ENCODE measurements at places on chromosomes 3 and 15.

DNA sequence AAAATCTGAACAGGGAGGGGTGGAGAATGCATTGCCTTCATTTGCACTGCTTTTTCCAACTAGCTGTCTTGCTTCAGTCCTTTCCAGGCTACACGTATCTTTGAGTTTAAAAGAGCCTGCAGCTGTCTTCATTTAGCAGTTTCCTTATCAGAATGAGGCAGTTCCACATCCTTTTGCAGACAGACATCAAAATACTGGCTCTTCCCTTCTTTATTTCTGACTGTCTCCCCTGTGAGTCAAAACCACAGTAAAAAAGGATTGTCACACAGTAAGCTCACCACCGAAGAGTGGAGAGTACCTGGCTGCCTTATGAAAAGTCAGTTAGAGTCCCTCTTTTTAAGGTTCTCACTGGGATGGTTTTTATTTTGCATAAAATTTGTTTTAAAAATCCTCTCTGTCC lies 205.5 kb upstream of the CD96 start:
- DNase-seq, result no peak

DNA sequence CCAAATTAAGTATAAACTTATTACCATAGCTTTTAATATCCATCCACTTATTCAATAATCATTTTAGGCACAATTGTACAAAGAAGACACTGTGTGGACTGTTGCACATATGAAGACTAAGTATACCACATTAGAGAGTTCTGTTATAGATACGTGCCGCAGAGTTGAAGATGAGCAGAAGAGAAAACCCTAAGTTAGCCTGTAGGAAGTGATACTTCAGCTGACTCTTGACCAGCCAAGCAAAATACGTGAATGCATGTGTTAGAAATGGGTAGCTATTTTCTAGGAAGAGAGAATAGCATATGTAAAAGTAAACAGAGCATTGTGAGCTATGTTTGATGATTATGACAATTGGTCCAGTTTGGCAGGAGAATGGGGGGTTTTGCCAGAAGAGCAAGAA lies 272.0 kb upstream of the ATP11B start:
- DNase-seq, result no peak

- no peak for DNase-seq
These were observed 37.5 kb upstream of the MCTP2 start for GRCh38 chr15:94193906-94194305.

DNA sequence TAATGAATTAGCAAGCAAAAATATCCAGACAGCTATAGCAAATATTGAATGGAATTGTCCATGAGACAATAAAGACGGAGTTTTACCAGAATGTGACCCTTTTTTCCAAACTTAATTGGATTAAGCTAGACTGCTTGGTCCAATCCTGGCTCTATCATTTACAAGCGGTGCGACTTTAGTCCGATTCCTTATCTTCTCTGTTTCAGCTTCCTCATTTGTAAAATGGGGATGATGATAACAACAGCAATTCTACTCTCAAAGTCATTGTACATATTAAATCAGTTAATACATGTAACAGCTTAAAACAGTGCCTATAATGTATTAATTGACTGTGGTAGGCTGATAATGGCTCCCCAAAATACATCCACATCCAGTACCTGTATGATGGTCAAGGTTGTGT lies 62.1 kb upstream of the CRBN start:
- no peak for DNase-seq

DNA sequence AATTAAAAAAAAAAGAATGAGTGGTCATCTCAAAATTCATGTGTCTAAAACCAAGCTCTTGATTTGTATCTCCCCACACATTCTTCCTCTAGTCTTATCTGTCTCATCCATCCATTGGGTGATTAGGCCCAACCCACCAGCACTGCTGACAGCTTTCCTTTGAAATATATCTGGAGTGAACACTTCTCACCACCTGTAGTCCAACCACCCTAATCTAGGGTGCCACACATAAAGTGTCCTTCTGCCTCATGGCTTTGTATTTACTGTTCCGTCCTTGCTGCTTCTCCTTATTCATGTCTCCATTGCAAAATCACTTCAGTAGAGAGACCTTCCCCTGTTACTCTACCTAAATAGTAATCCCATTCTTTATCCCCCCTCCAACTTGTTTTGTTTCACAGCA lies 82.4 kb upstream of the PTX3 start:
- no peak for DNase-seq

DNA sequence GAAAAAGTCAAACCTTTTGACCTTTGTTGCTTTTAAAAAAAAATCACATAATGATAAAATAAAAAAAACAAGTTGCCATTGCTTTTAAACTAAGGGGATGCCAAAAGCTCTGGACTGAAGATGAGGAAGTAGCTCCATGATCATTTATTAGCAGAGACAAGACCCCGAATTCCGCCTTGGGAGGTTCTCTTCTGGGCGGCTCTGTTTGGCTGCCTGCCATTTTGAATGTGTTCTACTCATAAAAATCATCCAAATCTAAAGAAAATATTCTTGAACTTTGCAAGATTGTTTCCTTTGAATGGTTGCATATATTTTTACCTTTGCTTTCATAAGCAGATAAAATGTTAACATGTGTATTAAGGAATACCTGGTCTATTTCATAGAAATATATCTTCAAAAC lies 63.8 kb downstream of the NCEH1 start:
- no peak for DNase-seq

DNA sequence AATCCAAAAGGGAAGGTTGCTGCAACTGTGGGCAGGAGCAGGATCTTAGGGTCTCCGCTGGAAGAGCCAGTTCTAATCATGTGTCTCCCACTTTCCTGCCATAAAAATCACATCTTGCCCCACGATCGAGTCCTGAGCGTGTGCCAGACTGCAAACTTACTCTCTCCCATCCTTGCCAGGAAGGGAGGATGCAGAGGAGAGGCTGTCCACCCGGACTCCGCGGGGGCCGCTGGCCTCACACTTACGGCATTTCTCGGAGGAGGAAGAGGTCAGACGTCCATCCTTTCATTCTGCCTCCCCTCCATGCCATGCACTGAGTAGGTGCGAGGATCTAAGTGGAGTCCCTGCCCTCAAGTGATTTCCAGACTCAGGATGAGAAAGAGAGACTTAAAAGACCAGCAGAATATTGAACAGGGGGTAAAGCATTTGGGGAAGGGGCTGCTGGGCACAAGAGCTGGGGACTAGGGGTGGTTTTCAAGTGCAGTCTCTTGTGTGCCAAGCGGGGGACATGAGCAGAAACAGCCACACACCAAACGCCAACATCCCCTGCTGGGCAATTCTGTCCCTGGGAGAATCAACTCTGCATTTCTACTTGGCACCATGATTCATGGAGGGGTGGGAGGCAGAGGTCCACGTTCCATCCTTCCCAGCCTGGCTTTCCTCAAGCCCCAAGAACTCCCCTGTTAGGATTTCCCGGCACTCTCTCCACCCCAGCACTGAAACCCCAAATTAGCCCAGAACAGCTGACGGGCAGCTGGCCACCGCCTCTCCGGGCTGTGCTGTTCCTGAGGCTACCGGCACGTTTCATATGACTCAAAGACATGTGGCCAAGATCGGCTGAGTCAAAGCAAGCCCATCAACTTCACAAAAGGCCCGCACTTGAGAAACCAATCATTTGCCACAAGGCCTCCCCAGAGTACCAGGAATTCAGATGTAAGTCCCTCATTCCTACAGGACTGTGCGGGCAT lies 11.6 kb downstream of the OXTR start:
- DNase-seq, result no peak

DNA sequence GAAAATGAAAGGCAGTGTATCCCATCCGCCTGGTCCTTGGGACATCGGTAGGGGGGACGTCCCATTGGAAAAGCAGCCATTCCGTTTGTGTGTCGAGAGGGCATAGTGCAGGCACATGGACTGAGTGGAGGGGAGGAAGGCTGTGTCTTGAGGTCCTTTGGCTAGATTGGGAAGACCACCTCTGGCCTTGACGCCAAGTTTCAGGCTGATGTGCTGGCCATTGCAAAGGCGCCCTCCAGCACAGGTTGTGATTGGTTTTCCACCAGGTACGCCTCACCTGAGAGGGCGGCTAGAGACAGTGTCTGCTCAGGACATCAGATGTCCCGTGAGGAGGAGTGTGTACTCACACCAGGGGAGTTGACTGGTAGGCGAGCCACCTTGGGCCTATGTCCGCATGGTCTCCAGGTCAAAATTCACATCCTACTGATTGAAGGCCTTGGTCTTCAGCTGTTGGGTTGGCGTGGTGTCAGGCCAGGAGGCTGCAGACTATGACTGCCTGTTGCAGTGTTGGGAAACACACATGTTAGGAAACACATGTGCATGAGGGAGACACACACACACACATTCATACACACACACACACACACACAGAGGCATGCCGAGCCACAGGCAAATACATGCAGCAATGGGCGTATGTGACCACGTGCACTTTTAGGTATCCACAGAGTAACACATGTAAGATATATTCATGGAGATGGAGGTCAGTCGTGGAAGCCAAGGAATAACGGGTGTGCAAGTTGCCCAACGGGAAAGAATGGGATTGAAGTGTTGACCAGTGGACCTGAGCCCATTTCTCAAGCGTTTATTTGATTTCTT lies 98.4 kb downstream of the SNRPN start:
- DNase-seq, result no peak

DNA sequence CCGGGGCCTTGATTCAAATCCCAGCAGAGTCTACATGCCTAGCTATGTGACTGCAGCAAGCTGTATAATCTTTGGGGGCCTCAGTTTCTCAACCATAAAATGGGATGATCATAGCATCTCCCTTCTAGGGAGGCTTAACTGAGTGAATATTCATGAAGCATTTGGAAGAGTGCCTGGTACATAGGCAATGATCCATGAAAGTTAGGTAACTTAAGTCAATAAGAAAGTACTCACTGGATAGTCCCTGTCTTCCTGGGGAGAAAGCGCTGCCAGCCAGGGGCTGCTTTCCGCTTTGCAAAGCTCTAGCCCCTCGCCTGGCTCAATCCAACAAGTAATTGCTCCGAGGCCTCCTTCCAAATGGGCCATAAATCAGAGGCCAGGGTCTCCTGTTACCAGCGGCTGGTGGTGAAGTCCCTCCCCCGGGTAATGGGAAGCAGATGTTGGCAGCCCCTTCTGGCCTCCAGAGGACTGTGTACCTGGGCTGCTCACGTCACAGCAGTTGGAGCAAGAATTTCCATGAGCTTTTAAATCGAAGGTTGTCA lies 521.9 kb upstream of the PROK2 start:
- peak; percentile 92 for DNase-seq

DNA sequence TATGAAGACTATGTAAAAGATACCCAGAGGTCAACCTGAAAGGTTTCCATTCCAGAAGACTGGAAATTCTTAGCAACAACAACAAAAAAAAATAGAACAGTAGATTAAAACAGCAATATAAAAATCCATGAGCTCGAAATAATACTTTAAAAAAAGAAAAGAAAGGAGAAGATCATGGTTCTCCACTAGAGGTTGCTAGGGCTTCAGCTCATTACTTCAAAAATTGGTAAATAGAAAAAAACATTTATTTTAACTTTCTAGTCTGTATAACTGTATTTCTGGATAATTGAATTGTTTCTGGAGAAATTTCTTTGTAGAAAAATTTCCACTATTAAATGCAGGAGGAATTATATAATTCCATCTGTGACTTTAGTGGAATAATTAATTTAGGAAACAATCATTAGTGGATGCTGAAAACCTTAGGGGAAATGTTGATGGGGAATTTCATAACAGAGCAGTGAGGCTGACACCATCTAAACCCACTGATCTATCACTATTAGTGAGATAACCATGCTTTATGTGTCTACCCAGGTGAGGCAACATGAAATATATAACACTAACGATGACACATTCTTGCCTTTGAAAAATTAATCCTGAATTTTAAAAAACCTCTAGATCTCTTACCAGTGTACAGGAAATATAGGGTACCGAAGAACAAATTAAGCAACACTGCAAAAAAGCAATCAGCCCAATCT lies 62.5 kb upstream of the SNRK start:
- no peak for DNase-seq

DNA sequence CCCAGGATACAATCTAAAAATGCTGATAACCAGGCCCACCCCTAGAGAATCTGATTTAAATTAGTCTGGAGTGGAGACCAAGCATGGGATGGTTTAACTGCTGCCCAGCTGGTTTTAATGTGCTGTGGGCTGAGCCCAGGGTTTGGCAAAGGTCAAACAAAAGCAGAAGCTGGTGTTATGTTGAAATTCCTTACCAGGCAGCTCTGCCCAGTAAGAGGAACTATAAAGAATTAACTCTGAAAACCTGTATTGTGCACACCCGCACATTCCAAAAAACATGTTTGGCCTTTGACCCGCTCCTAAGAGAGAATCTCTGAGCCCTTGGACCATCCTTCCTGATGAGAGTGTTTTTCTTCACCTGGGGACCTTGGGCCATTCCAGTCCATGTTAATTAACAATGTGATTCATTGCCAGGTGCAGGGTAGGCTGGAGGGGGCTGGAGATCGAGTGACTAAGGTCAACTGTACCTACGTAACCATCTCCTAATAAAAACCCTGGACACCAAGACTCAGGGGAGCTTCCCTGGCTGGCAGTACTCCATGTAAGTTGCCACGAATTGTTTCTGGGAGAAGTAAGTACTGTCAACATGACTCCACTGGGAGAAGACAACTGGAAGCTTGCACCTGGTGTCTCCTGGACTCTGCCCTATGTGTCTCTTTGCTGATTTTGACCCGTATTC lies 10.9 kb downstream of the CCDC13 start:
- DNase-seq, result no peak

- no peak for DNase-seq
These were observed 10.9 kb downstream of the CERS3 start for GRCh38 chr15:100517846-100518245.

- DNase-seq, result no peak
These were observed 299.2 kb downstream of the FHIT start for GRCh38 chr3:60952055-60952454.

GRCh38 chr3:127714866-127715265 lies 42.1 kb downstream of the ABTB1 start:
- no peak for DNase-seq

GRCh38 chr3:59464187-59464586 lies 414.4 kb upstream of the CFAP20DC start:
- no peak for DNase-seq

GRCh38 chr3:152176241-152176640 lies 92.5 kb upstream of the MBNL1 start:
- DNase-seq, result no peak

- no peak for DNase-seq
These were observed 383.3 kb upstream of the ROBO2 start for GRCh38 chr3:76656531-76657070.

GRCh38 chr3:71503525-71504249 lies 79.8 kb downstream of the FOXP1 start:
- no peak for DNase-seq

DNA sequence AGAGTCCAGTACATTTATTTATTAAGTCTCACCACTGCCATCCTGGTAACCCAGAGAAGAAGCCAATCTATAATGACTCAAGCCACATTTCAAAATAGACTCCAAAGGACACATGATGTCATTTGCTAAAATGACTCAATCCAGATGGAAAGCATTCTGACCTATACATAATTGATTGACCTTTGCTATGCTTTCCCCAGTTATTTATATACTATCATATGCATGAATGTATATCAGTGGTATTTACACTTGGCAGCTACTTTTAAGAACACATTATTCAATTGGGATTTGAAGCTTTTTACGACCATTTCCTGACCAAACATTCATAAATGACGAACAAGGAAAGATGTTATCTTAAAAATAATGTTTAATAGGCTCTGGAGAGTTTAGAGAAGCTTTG lies 297.2 kb downstream of the FHIT start:
- no peak for DNase-seq

All from DMS79 treated with DMSO at 0.1 percent for 48 hours (cell line).